ENCODE measurements at places on chromosomes 2 and 18.

DNA sequence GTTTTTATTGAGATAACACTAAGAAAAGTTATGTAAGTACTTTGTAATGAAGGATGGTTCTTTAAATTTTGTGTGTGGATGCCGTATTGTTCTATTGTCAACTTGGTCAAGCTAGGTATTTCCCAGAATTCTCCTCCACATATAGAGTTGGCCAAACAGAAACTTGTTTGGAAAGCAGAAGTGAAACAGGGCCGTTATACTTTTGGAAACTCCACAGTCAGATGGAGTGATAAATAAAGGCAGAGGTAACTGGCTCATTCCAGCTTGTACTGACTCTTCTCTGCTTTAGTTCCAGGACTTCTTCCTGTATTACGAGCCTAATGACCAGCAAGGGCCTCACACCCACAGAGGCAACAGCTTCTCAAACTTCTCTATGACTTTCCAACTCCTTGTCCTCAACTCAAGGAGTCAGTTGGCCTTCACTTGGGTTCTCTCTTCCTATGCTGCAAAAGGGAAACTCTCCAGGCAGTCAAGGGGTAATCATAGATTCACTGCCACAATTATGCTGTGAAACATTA, 16.4 kb upstream of the STARD7 start:
- DNase-seq, result no peak

DNA sequence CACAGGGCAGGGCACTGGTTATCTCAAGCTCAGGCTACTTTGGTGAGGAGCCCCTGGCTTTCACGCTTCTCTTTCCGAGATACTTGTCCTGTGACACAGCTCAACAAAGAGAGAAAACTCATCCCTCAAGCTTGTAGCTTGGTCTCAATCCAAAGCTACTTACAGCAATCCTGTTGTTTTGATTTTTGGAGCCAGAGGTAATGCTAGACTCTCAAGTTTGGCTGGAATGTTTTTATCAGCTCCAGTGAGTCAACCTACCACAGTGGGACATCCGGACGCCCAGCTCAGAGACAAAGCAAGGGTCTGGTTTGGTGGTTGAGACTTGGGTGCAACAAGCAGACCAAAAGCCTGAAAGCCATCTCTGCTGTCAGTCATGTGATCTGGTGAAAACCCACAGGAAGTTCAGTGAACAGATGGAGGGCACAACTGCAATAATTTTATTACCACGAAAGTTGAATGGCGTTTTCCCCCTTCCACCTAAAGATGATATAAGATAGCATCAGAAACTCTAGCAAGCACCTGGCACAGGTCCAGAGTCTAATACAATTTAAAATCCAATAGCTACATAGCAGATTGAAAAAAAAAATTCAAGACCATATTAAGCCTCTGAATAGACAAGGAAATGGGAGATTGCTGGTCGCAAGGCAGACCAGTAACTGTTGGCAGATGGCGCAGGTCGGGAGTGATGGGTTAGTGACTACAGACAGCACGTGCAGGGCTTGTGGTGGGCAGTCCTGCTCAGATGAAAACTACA, 102.3 kb upstream of the SMAD7 start:
- DNase-seq, result no peak

- no peak for DNase-seq
Observed at GRCh38 chr2:126909781-126910180, 11.1 kb downstream of the TEX51 start.

- DNase-seq, result no peak
Observed at GRCh38 chr2:193231634-193232033, 1036.9 kb upstream of the TMEFF2 start.

DNA sequence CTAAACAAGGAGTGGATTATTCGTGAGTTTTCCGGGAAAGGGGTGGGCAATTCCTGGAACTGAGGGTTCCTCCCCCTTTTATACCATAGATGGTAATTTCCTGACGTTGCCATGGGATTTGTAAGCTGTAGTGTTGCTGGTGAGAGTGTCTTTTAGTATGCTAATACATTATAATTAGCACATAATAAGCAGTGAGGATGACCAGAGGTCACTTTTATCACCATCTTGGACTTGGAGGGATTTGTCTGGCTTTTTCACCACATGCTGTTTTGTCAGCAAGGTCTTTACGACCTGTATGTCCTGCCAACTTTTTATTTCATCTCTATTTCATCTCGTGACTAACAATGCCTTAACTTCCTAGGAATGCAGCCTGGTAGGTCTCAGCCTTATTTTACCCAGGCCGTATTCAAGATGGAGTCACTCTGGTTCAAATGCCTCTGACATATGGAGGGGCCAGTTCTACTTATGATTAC, 124.8 kb upstream of the B3GNT2 start:
- no peak for DNase-seq

- DNase-seq, result no peak
Observed at GRCh38 chr2:160041091-160041490, 21.3 kb downstream of the PLA2R1 start.

- DNase-seq, result no peak
Observed at GRCh38 chr2:2523461-2524347, 192.6 kb upstream of the MYT1L start.

DNA sequence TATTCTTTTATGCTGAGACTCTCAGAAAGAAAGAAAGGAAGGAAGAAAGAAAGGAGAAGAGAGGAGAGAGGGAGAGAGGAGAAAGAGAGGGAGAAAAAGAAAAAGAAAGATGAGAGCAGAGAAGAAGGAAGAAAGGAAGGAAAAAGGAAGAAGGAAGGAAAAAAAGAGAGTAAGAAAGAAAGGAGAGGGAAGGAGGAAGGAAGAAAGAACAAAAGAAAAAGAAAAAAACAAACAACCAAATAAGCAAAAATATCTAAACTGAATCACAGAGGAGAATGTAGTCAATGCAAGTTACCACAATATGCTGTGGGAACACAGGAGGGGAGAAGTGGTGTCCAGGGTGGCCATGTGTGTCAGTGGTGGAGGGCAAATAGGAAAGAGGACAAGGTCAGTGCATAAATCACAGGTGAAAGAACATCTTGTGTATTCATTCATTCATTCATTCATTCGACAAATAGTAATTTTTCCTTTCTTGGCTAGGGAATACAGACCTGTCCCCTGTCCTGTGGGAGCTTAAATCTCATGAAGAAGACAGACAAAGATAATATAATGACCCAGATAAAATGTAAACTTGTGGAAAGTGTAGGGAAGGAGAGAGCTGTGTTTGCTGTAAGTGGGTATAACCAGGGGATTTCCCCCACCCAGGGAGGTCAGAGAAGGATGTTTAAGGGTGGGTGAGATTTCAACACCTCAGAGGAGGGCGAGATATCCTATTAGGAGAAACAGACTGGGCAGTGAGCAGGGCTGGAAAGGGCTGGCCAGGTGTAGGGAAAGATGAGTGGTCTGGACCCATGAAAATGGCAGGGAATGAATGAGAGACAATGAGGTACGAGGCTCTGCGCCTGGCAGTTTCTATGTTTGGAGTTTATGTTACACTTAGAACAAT, 50.7 kb downstream of the IL1R2 start:
- DNase-seq, result no peak

GRCh38 chr2:214382229-214382628, 28.6 kb upstream of the VWC2L start:
- no peak for DNase-seq

DNA sequence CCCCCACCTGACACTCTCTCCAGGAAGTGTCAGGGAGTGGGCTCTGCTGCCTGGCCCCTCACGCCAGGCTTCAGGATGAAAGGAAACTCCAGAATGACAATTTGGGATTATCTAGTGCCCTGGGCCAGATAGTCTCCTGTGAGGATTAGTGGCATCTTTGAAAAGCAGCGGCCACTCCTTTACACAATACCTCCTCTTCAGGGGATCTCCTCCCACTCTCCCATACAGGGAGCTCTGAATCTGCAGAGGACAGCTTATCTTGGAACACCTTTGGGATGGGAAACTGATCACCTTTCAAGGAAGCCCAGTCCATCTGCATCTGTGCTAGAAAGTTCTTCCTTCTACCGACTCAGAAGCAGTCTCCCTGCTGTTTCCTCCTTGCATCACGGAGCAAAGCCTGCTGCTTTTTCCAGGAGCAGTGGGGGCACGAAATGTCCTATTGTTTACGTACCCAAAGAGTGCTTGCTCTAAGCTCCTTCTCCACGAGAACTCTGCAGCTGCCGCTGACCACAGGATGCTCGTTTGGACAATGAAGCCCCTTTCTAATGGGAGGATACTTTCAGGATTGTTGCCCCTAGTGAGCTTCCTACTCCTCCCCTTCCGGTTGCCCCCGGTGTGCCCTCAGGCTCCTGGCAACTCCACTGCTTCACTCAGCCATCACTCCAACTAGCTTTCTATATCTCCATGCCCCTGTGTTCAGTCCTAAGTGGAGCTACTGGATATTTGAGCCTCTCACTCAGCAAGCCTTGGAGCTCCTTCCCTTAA, 31.5 kb downstream of the SIX3 start:
- DNase-seq, result no peak

DNA sequence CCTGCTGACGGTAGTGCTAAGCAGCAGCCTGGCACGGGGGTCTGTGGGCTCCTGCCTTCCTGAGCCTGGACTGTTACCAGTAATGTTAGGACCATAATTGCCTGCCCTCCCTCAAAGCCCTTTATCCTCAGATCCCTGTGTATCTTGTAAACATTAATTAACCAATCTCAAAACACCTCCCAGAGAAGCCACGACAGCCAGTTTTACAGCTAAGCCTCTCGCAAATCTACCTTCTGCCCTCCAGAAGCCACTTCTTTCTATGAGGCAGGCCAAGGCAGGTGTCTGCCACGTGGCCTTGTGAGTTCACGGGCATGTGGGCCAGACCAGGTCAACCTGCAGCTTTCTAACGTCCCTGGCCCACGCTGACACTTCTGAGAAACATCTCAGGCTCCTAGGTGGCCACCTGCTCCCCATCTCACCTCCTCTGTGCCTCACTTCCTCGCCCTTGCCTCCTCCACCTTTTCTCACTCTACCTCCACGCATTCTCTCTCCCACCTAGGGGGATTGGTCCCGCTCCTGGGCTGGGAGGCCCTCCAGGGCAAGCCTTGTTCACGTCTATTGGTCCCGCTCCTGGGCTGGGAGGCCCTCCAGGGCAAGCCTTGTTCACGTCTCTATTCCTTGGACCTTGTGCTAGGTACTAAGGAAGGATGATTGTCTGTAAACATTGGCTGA, 64.3 kb downstream of the EDAR start:
- no peak for DNase-seq

GRCh38 chr18:3262234-3263131, 550 bp downstream of the MYL12B start:
- DNase-seq, result no peak

DNA sequence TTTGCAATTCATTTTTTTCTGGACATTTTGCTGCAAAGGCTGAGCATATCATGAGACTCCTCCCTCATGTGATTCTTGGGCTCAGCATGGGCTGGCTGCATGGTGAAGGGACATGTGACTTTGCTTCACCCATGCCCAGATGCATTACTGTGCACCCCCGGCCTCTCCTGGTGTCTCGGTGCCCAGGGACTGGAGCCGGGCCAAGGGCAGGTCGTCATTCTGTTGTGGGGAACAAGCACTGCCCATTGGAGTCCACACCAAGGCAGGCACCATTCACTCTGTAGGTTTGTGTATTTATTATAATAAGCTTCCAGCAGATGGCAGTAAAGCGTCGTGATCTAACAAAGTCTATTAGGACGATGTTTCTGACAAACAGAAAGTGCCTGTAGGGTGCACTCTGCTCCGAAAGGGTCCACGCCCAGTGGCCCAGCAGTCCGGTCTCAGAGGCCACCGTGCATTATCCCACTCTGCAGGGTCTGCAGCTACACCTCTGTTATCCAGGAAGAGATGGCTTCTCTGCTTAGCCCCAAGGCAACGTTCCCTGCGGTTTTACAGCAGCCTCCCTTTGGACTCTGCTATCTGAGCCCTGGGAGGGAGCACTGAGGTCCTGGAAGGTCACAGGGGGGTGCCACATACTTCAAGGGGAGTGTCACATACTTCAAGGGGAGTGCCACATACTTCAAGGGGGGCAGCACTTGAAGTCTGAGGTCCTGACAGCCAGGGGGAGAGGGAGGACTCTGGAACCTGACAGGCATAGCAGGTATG, 219.6 kb downstream of the TSN start:
- peak; percentile 53 for DNase-seq

DNA sequence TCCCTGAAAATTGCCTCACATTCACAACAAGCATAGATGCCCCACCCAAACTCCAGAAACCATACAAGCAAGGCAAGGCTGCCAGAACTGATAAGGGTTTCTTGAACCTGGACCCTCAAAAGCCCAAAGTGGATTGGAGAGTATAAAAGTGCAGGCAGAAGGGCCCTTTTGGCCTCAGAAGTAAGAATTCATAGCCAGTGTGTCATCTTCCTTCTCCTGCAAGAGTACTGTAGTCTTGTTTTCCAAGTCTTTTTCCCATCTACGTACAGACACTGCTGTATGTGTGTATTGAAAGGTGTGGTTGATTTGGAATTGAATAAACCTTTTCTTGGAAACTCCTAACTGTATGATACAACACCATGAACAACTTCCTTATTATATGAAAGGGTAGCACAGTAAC, 46.8 kb downstream of the ZC3H15 start:
- no peak for DNase-seq

Data from NCI-H510A (cell line).